ENCODE measurements at places on chromosomes 4 and X. TPM values are rescaled to one million over a fixed set of nuclear protein-coding genes. Genes with fewer than 3 reads are reported as not detected.

- DNase-seq: no peak
Measured at GRCh38 chrX:56791456-56791855, 62.4 kb downstream of the NBDY start.

VCX gene
- total RNA-seq: not detected

DNA sequence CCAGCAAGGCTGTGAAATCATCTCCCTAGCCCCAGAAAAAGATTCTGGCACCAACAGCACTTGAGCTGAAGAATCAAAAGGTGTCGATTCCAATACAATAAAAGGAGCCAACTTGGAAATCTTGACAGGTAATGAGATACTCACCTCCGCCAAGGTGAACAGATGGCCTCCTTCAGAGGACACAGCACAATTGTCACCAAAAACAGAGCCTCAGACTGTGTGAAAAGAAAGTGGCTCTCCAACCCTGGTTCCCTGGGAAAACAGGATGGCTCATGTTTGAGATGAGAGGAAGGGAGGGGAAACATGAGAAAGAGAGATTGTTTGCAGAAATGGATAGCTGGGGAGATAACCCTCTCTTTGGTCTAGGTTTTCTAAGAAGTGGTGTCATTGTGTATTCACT lies 168.9 kb downstream of the HS3ST1 start:
- DNase-seq: no peak

GRCh38 chr4:118389721-118390120 lies 36.9 kb upstream of the PRSS12 start:
- no peak for DNase-seq

DNA sequence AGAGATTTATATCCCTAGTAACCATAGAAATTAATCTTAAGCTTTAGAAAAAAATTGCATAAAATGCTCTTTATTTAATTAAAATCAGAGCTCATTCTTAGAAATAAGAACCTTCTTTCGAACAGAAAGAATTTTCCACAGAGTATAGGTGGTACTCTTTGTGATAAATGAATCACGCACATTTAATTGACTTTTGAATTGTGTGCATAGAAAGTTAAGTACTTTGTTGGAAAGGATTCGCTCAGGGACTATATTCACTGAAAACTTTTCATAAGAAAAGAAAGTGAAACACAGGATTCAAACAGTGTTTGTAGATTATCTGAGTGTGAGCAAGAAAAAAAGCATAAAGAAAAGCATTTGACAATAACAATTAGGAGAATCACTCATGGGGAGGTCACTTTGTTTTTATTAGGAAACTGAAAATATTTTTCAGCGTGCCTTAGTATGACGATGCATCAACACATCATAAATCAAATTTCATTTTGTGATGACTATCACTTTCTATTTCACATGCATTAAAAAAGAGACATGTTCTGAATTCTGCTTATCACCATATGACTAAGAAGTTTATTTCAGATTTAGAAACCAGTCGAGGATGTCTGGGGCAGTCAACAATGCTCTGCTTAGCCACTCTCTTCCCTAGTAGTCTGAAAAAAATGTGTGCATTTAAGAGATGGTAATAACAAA lies 49.5 kb downstream of the STX18 start:
- DNase-seq: peak; percentile 29

DNA sequence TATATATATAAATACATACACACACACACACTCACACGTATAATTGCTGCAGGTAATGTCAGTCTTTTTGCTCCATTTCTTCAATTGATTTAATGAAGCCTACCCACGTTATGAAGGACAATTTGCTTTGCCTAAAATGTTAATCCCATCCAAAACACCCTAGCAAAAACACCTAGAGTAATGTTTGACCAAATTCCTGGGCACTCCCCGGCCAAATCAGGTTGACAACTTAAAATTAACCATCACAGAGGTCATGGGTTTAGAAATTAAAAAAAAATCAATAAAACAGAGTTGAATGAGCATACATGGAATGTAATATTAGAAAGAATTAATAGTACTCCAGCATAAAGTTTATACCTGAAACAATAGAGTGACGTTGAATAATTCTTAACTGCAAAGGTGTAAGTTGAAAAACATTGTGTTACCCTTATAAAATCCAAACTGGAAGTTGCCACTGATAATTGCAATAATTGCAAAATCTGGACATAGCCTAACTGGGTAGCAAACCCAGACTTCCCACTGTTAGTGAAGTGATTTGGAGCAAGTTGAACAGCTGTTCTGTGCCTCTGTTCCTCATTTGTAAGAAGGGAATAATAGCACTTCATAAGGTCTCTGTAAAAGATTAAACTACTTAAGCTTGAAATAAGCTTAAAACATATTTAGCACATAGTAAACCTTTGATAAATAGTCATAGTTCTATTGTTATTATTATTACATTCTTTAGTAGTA lies 2120.5 kb downstream of the PCDH7 start:
- no peak for DNase-seq

DNA sequence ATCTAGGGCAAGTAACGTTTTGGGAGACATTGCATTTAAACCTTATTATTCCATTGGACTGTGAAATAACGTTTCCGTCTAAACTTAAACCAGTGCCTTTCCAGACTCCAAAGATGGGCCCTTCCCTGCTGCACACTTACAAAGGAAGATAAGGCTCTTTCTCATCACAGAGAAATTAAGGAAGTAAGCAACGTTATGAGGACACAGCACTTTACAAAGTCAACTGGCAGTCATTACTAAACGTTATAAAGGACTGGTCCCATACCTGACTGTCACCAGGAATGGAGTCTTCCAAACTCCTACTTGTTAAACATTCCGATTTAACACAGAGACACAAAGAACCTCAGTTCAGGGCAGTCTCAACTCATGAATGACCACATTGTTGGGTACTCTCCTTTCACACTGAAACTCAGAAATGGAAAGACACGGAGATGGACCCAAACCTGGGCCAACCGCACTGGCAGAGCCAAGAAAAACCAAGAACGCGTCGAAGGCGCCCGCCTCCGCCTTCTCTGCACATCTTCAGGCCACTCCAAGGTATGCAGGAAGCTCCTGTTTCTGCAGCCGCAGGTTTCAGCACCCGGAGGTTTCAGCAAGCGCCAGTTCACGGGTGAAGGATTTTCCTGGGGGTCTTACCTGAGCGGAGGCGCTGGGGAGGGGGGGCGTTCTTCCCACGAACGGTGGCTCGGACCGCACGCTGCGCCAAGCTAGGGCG lies 670 bp downstream of the PAPSS1 start:
- no peak for DNase-seq

MAGED1 gene
- 81.1 TPM for total RNA-seq

DNA sequence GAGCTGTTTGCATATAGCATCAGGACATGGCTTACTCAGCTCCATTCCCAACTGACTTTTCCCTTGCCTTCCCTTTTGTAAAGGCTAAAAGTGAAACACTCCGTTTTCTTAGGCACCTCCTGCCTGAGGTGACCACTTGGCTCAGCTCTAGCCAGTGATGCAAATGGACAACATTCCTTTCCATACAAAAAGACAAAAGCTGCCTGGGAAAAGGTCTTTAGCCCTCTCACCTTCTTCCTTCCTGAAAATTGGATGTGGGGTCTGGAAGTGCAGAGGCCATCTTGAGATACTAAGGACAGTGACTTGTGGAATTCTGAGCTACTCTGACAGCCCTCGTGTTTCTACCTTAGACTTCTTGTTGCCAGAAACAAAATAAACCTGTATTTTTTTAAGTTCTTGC lies 27.7 kb upstream of the SFRP2 start:
- no peak for DNase-seq

DNA sequence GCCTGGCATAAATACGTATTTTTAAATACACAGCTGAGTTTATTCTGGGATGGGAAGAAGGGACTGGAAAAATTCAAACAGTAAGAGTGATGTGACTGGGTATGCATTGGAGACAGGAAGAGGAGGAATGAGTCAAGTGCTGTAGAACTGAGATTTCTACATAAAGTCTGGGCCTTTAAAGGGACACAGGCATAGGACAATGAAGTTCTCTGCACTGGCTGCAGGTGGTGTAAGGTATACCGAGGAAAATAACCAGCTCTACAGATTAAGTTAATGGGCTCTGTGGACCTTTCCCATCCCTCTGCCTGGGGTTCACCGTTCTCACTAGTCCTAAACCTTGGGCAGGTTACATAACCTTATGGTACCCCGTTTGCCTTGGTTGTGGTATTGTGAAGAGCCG lies 68.7 kb downstream of the DHX15 start:
- no peak for DNase-seq

DNA sequence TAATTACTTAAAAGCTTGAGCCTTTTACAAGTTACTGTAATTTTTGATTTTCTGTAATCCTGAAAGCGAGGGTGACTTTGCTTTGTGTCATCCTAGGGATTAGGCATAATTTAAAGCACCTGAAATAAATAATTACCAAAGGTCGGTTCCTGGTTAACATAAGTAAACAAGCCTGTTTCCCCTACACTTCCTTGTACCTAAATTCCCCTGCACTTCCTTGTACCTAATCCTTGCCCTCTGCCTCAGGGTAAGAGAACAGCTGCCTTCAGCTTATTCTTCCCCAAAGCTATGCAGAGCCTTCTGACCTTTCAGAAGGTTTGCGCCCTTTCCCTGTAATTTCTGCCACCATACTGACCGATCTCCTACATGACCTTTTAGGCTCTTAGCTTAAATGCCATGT lies 166.1 kb upstream of the PDE5A start:
- DNase-seq: no peak

DNA sequence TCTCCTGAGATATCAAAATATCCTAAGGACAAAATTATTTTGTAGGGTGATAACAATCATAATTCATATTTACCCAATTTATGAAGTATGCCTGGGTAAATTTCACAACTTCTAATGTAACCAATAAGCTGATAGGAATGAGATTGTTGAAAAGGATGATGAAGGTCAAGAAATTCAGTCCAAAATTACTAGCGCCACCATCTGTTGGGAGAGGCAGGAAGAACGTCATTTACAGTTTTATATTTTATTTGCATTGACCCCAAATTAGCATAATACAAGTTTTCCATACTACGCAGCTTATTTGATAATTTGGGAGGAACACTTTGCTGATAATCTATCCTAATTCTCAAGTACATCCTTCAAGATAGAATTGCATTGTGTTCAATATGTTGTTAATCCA lies 78.7 kb downstream of the ATP8A1 start:
- DNase-seq: no peak

PAGE5 gene
- not detected for total RNA-seq

SNCA gene
- 18.6 TPM for total RNA-seq

GRCh38 chr4:176810481-176811249 lies 17.9 kb upstream of the VEGFC start:
- no peak for DNase-seq

Data from hematopoietic multipotent progenitor cell (in vitro differentiated cells).